Left renal cortex interstitium (tissue), 4 donors: ENCODE measurements at places on chromosomes 11 and 22. TPM values are rescaled to one million over a fixed set of nuclear protein-coding genes. Genes with fewer than 3 reads are reported as not detected.

DNA sequence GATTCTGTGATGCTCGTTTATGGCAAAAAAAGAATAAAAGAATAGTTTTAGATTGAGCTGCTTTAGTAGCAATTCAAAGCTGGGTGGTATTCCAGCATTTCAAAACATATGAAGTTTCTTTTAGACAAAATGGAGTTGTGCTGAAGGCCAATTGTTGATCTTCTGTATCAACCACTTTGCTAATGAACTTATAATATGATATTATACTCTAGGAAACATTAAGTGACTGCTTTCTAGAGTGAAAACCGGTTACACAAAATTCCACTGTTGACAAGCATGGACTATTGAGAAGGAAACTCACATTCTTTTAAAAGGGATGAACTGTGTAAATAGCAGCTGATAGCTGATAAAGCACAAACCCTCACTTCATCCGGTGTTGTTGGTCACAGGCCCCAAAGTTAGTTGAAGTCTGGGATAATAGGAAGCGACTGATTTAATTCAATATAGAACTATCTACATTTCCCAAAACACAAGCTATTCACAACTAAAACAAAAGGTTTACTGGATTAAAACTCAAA is 255.1 kb downstream of the CADM1 start:
- no peak for DNase-seq

DNA sequence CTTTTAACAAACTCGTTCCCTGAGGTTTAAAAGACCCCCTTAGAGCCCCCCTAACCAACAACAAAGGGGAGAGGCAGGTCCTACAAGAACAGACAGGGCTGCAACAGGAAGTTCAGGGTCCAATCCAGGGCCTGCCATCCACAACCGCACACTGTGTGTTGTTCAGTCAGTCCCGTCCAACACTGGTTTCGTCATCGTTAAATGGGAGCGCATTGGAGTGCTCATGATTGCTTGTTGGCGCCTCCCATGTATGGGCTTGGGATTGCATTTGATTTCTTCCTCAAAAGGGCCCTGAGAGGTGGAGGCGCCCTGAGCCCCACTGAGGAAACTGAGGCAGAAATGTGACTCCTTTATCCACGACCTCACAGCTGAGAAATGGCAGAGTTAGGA is 174.1 kb downstream of the MN1 start:
- no peak for DNase-seq

FGF4 gene
- polyA plus RNA-seq, result not detected

CTSW gene
- 0.77 TPM for polyA plus RNA-seq

GRCh38 chr11:102783016-102783415 is 2.6 kb upstream of the MMP10 start:
- no peak for DNase-seq

- DNase-seq, result no peak
Observed at GRCh38 chr11:58719406-58720117, 12.2 kb downstream of the GLYAT start.

DNA sequence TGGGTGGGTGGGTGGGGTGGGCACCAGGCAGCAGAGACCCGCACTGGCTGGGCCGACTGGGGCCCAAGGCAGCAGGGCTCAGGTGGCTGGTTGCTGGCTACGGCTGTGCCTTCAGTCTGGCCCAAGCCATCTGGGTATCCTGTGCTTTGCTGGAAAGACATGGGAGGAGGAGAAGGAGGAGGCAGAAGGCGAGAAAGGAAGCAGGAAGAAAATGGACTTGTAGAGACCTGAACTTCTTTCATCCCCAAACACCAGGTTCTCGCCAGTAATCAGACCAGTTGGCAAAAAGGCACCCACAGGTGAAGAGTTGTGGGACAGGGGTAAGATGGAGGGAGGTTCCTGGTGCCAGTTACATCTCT is 78.8 kb downstream of the IGLL1 start:
- no peak for DNase-seq

- no peak for DNase-seq
Observed at GRCh38 chr11:58647866-58648265, 25.4 kb downstream of the CNTF start.

- peak; percentile 61 for DNase-seq
Observed at GRCh38 chr11:59802639-59803176, 7.9 kb downstream of the MRPL16 start.

ISX gene
- polyA plus RNA-seq, result 0.20 TPM

GRCh38 chr11:105644839-105645573 is 35.1 kb downstream of the GRIA4 start:
- DNase-seq, result no peak

ST14 gene
- polyA plus RNA-seq, result 39.9 TPM

SORL1 gene
- polyA plus RNA-seq, result 28.7 TPM
